D341Med (cell line): ENCODE measurements at places on chromosomes 3 and 15.

DNA sequence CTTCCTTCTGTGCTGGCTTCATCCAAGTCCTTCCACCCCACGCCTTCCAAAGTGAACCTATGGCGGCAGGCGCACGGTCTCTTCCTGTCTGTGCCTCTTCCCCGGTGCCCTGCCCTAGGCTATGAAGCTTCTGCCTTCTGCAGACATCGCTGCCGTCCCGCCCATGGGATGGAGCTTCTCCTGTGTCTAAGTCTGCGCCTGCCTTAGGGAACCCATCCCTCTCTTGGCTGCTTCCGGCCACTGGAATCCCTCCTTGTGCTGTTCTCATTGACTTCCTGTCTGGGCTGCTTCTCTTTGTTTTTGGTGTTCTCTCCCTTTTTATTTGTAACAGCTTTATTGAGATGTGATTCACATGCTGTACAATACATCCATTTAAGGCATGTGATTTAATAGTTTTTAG, 17.2 kb downstream of the CHCHD6 start:
- DNase-seq, result no peak

DNA sequence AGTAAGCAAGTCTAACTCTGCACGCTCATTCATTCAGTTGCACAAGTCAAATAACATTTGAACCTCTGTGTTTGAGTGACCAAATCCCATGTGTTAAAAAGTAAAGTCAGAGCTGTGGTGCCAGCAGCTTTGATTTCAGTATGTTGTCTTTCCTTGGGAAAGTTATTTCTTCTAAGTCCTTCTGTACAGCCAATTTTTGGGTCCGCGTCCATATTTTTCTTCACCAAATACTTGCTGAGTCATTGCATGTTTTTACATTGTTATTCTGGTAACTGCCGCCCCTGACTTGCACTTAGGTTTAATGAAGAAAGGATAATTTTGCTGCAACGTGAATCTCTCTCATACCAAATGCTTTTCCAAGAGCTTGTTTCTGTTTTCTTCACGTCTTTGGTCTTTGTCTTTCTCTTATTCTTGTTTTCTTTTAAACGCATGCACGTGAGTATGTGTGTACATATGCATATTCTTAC, 56.7 kb downstream of the PLS1 start:
- no peak for DNase-seq

GRCh38 chr3:18752273-18752934, 327.3 kb upstream of the SATB1 start:
- no peak for DNase-seq

DNA sequence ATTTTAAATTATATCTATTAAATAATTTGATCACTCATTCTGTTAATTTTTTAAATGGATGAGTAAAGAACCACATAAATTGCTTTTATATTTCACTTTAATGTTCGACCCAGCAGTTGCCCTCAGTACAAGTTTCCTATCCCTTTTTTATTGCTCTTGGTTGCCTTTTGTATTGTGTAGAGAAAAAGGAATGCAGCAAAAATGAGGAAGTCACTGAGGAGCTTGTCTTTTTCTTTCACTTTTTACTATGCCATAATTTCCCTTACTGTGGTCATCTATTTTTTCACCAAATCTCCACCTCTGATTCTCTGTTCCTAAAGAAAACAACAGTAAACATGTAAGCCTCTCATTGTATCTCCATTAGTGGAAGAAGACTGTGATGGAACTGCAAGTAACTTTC, 122.7 kb downstream of the B3GALNT1 start:
- no peak for DNase-seq

DNA sequence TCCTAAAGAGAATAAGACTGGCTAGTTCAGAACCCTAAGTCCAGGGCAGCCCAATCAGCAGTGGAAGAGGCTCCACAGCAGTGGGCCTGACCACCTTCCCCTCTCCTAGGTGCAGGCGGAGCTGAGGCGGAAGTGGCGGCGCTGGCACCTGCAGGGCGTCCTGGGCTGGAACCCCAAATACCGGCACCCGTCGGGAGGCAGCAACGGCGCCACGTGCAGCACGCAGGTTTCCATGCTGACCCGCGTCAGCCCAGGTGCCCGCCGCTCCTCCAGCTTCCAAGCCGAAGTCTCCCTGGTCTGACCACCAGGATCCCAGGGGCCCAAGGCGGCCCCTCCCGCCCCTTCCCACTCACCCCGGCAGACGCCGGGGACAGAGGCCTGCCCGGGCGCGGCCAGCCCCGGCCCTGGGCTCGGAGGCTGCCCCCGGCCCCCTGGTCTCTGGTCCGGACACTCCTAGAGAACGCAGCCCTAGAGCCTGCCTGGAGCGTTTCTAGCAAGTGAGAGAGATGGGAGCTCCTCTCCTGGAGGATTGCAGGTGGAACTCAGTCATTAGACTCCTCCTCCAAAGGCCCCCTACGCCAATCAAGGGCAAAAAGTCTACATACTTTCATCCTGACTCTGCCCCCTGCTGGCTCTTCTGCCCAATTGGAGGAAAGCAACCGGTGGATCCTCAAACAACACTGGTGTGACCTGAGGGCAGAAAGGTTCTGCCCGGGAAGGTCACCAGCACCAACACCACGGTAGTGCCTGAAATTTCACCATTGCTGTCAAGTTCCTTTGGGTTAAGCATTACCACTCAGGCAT, 33.7 kb downstream of the VIPR1 start:
- peak; percentile 51 for DNase-seq

DNA sequence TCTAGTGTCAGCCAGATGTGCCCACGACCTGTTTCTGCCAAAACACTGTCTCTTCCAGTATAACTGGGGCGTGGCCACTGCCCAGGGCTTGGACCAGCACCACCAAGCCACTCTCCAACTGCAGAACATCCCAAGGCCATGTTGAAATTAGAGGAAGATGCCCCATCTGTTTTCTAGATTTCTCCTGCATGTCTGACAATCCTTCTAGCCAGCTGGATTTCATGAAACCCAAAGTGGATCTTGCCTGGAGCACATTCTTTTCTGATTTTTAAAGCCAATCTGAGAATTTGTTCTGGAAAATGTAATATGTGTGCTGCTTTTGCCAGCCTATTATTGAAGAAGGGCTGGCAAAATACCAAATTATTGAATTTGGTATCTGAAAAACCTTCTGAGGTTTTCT, 182.5 kb downstream of the SLCO3A1 start:
- DNase-seq, result no peak

DNA sequence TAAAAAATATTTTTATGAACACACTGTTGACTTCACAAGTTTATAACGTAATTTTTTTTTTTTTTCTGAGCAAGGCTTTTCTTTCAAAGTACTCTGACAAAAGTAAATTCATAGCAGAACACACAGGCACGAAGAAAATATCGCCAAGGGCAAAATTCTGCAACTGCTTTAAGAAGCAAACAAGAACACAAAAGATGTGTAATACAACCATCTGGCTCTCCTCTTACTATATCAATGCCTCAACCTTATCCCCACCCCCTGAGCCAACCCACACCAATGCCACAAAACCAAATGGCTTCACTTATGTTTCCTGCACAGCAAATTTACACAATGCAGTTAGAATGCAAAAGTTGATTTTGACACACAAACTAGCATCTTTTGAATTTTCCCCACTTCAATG, 274.2 kb downstream of the FOXP1 start:
- no peak for DNase-seq

DNA sequence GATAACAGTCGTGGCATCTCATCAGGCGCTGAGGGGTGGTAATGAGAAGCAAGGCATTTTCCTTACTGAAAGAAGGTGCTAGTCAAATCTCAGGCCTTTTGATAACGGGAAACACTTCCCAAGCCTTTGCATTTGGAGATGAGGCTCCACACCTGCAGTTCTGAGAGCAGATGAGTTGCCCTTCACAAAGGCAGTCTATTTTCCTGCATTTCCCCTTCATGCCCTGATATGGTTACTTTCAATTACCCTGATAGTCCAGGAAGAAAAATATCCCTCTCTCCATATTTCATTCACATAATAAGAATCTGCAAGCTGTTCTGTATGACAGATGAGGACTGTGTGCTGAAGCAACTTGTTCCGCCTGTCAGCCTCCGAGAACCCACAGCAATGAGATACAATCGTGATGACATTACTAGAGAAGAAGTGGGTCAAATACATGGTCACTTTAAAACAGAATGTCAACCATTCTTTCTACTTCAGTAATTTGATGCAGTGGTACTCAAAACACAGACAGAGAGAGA, 25.0 kb downstream of the FHIT start:
- no peak for DNase-seq

- DNase-seq, result no peak
Observed at GRCh38 chr15:100721758-100722550, 119.6 kb downstream of the ASB7 start.

DNA sequence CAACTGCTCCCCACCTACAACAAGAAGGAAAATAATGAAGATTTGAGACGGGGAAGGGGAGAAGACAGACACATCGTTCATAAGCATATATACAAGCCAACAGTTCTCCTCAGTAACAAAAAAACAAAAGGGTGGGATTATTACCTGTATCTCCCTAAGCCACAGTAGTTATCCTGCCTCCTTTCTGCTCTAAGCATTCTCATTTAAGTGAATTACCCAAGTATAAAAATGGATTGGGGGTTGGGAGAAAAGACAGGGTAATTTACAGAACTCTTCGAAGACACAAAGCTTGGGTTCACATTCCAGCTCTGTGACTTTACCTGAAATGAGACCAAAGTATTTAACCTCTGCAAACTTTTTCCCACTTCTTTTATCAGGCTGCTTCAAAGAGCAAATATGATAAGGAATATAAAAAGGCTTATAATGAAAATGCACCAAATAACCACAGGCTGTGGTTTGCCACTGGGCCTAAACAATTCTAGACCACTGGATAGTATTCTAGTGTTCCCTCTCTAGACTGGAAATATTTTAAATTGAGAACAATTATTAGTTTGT, 64.4 kb downstream of the UACA start:
- no peak for DNase-seq

- DNase-seq, result no peak
Observed at GRCh38 chr3:175456466-175456865, 597.3 kb downstream of the NAALADL2 start.

- DNase-seq, result no peak
Observed at GRCh38 chr15:82790321-82790720, 15.5 kb downstream of the FSD2 start.

GRCh38 chr3:107384907-107385306, 7.7 kb downstream of the CCDC54 start:
- no peak for DNase-seq

DNA sequence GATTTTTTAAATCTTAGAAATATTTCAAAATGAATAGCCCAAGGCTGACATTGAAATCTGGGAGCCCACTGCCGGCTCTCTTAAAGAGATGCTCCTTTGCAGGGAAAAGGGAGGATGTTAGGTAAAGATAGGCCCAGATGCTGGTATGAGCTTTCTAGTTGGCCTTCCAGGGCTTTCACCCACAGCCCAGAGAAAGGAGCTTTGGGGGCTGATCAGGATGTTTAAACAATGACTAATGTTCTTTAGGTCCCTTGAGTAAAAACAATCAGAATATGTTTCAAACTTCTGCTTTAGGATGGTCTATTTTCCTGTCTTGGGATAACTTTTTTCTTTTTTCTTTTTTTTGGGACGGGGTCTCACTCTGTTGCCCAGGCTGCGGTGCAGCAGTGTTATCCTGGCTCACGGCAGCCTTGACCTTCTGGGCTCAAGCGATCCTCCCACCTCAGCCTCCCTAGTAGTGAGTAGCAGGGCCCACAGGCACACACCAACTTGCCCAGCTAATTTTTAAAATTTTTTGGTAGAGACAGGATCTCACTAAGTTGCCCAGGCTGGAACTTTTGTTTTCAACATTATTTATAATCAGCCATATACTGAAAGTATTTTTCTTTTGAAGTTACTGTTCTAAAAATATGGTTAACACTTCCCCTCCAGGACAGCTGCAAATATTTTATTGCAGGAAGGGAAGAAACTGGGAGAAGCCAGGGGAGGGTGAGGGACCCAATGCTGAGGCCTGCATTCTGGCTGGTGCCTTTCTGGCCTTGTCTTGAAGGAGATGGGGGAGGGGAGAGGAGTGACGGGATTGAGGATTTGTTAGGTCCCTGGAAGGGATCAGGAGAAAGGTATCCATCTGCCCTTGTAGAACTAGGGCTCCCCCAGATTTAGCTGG, 70.1 kb downstream of the TRAK1 start:
- no peak for DNase-seq

DNA sequence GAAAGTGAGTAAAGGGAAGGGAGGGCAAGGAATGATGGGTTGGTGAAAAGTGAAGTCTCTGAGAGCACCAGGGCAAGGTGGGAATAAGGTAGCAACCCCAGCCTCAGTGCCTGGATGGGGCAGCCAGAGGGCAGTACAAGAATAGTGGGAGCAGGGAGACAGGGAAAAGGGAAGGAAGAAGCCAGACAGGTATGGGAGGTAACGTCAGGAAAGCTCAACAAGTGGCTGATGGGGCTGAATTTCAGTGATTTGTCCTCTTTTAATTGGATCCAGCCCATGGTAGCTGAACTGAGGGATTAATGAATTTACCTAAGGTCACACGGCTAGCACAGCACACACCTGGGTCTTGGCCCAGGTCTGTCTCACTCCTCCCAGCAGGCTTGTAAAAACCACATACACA, 12.6 kb downstream of the RORA start:
- DNase-seq, result no peak

DNA sequence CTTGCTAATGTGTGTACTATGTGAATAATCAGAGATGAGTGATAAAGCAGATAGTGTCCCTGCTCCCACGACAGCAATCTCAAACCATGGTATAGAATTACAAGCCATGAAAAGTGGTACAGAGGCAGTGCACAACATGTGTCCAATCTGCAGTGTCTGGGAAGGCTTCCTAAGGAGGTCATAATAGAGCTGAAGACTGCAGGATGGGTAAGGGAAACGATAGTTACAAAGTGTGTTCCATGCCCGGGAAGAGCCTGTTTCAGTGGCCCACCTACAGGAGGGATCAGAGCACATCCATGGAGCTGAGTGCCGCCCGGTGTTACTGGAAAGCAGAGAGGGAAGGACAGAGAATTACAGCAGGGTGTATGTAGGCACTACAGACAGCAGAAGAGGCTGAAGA, 48.9 kb downstream of the PAK2 start:
- no peak for DNase-seq

DNA sequence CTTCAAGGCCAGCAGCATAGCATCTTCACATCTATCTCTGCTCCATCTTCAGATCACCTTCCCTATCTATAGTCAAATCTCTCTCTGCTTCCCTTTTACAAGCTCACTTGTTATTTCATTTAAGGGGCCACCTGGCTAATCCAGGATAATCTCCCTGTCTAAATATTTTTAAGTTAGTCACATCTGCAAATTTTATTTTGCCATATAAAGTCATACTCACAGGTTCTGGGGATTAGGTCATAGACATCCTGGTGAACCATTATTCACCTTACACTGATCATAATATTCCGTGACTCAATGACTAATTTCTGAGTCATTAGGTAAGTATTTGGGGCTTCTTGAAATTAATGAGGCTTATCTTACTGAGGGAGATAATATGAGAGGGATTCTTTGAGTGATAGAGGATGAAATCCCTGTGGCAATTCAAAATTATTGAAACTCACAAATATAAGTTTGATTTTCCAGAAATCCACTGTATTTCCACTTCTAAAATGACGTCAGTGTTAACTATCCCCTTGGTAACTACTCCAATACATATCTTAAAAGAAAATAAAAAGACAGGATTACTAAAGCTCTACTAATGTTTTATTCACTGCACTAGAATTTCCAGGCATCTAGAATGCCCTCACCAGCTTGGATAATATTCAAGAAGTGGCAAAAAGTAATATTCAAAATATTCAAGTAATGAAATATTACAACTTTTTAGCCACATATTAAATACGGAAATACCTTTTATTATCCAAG, 93.7 kb upstream of the RBMS3 start:
- DNase-seq, result no peak
